ENCODE measurements at places on chromosomes 1 and 21.
A peak's percentile ranks its signal among the peaks of the same experiment; 100 is the strongest.

DNA sequence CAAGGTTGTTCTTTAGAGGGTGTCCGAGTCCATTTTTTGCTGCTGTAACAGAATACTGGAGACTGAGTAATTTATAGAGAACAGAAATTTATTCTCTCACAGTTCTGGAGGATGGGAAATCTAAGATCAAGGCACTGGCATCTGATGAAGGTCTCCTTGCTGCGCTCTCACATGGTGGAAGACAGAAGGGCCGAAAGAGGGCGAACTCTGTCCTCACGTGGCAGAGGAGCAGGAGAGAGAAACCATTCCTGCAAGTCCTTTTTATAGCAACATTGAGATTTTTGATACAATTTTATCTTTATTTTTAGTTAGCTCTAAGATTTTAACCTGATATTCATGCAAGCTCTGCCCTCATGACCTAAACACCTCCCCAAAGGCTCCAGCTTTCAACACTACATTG, 48.3 kb downstream of the ATG4C start:
- no peak for DNase-seq

DNA sequence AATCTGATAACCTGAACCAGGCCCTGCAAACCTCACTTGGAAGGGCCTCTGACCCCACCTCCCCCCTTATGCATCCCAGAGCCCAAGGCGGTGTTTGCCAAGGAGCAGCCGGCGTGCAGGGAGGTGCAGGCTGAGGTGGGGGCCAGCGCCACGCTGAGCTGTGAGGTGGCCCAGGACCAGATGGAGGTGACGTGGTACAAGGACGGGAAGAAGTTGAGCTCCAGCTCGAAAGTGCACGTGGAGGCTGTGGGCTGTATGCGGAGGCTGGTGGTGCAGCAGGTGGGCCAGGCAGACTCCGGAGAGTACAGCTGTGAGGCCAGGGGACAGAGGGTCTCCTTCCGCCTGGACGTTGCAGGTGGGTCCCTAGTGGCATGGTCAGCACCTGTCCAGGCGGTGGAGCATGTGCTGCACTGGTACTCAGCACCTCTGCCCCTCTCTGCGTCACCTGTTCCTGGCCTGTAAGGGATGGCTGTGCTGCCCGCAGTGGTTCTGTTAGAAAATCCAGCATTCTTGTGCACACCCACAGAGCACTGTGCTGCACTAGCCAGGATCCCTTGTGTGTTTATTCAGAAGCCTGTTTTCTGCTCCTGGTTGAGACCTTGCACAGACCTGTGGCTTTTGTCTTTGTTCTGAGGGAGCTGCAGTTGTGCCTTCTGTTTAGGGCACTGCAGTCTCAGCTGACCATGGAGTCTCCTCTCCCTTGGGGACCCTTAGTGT, 11.6 kb downstream of the OBSCN start:
- no peak for DNase-seq

GRCh38 chr1:13498553-13498952, 15.2 kb downstream of the LRRC38 start:
- no peak for DNase-seq

DNA sequence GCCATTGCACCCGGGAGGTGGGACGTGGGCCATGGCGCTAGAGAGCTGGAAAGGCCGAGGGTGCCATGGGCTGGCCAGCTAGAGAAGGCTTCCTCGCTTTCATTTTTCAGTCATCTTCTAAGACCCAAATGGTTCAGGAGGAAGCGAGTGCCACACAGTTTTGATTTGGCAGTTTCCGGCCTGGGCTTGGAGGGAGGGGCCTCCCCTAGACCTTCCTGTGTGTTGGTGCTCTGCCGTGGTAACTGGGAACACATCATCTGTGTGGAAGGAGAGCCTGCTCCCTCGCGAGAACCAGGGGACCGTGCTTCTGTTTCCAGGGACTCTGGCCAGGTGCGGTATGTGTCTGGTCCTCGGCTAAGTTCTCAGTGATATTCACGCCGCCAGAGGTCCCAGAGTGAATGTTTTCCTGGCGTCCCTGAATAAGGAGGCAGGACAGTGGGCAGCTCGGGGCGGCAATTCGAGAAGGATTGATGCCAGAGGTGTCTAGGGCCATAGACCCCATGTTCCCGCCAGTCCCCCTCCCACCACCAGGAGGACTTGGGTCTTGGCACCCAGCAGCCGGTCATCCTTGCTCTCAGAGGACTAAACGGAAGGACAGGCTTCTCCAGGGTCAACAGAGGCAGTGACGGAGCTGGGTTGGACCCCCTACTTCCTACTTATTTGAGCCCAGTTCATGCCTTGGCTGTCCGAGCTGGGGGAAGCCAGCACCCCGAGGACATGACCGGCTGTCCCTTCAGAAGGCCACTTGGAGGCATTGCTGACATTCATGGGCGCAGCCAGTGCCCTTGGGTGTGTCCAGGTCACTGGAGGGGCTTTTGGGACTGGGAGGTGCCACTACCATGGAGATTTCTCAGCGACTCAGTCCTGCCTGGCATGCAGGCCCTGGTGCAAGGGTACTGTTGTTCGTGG, 2.7 kb upstream of the NPHP4 start:
- DNase-seq, result peak; percentile 37

DNA sequence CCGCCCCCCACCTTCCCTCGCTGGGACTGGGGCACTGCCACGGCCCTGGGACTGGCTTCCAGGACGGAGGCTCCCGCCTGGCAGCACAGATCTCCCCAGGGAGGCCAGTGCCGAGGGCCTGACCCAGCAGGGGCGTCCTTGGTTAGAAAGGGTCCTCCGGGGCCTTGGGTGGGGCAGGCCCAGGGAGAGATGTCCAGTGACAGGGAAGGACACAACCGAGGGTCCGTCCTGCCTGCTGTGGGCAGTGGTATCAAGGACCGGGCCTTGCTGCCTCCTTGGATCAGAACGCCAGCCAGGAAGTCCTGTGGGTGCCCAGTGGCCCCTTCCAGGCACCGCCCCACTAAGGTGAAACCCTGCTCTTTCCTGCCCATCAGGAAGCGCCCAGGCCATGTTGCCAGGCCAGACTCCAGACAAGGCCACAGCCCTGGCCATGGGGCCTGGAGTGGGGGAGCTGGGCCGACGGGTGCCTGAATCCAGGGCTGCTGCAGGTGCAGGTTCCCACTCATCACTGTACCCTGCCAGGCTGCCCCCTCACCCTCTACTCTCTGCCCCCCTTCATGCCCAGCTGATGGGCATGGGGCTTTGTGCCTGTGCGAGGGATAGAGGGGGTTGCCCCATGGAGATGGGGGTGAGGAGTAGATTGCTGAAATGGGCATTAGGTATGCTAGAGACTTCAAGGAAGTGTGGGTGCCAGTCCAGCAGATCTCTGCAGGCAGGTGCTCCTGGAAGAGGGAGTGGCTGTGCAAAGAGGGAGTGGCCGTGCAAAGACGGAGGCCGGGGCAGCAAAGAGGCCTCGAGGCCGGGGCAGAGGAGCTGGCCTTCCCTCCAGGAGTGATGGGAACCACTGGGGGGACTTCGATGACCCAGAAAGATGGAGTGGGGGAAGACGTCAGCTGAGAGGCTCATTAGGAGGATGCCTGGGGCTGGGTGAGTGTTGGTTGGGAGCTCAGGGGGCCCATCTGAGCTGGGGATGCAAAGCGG, 2.2 kb upstream of the PRKCZ start:
- DNase-seq, result no peak

GRCh38 chr1:4086921-4087320, 186.8 kb upstream of the C1orf174 start:
- no peak for DNase-seq

GRCh38 chr21:26119906-26120305, 50.7 kb downstream of the APP start:
- DNase-seq, result no peak

DNA sequence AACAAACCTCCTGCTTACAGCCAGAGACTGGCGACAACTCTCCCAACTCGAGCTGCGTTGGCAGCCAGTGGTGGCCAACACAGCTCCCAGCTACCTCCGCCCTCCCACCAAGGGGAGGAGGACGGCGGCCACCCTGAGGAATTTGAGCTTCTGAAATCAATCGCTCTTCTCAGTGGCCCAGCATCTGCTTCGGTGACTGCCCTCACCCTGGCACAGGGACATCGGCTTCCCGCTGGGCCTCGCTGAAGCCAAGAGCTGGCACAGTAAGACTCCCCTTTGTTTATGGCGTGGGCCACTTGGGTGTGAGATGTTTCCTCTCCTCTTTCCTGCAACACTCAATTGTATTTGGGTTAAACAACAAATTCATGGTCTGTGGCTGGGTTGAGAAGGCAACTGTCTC, 136.2 kb downstream of the ZBTB18 start:
- no peak for DNase-seq

- DNase-seq, result no peak
Measured at GRCh38 chr1:219527994-219528393, 84.9 kb downstream of the ZC3H11B start.

DNA sequence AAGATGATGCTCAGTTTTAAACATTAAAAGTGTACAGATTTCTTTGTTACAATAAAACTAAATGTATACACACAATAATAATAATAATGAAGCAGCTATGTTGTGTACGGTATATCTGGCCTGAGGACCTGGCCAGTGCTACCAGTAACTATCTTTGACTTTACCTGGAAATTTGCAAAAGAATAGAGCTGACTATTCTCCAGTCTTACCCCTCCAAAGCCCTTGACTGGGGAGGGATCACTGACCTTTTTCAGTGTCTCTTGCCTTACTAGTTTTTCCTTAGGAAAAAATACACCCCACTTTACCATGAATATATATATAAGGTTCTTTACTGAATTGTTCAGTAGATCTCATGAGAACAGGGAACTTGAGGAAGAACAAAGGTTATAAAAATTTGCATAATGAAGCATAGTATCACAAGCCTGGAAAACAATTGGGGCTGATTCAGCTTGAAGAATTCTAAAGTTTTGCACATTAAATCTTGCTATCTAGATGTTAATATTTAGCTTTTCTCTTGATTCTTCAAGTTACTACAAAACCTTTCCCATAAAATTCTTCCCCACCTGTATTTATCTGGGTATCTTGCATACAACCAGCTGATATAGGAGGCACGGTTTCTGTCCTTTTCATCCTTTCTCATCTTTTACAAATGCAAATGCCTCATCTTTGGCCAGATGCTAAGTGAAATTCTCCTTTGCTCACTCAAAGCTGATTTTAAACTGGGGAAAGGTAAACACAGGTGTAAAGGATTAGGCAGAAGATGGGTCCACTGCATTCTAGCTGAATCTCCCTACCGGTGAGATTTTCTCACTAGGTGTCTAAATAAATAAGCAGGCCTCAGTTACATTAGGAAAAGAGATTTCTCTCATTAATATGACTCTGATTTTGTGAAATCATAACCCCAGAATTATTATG, 25.0 kb upstream of the SLAMF1 start:
- no peak for DNase-seq

DNA sequence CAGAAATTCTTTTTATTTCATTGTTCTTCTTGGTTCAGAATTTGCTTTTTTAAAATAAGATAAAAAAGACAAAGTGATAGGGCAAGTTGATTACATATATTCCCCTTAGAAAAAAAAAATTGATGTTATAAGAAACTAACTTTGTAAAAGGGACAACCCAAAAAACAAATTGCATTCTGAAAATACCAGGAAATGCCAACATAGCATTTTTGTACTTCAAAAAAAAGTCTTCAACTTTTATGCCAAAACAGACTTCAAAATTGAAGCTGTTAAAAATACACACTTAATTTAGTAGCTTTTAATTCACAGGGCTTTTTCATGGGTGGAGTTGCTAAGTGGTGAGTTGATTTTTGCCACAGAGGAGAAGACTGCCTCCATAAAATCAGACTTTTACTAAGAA, 70.9 kb downstream of the ODF2L start:
- no peak for DNase-seq
